ENCODE measurements at places on chromosomes 1 and 21. TPM values are rescaled to one million over a fixed set of nuclear protein-coding genes. Genes with fewer than 3 reads are reported as not detected.

DNA sequence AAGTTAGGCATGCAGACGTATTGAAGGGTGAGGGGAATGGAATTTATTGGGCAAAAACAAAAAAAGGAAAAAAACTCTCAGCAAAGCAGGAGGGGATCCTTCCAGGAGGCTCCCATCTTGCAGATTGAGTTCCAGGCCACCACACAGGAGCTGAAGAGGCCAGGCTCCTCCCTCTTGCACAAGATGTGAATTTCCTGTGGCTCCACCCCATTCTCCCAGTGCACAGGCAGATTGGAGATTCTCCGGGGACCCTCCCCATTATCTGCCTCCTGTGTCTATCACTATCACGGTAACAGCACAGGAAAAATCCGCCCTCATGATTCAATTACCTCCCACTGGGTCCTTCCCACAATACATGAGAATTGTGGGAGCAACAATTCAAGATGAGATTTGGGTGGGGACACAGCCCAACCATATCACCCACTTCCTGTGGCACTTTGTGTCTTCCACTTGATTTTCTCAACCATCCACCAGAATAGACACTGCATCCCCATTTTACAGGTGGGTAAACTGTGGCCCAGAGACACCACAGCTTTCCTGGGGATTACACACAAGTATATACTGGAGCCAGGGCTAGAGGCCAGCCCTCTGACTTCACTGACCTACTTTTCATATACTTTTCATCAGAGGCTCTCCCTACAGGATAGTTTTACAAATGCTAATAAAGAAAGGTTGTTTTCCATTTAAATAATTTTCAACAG lies 18.9 kb upstream of the COL6A1 start:
- no peak for DNase-seq

DNA sequence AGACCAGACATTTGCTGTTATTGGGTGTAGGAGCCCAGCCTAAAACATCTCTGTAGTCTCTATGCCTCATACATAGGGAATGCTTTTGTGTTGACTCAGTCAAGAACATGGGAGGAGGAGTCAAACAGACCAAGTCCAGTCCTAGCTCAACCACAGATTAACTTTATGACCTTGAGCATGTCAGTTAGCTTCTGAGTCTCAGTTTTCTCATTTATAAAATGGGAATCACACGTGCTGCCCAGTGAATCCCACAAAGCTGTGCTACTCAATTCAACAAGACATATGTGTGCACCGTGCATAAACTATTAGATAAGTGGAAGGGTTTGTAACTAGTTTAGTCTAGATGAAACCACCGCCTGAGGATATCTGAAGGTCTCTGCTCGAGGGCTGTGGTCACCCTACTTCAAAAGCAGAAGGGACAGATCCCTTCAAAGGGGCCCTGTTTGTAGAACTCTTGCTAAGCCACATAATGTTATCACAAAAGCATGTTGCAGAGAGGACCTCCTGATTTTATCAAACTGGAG lies 109.5 kb upstream of the NFIA start:
- no peak for DNase-seq

DNA sequence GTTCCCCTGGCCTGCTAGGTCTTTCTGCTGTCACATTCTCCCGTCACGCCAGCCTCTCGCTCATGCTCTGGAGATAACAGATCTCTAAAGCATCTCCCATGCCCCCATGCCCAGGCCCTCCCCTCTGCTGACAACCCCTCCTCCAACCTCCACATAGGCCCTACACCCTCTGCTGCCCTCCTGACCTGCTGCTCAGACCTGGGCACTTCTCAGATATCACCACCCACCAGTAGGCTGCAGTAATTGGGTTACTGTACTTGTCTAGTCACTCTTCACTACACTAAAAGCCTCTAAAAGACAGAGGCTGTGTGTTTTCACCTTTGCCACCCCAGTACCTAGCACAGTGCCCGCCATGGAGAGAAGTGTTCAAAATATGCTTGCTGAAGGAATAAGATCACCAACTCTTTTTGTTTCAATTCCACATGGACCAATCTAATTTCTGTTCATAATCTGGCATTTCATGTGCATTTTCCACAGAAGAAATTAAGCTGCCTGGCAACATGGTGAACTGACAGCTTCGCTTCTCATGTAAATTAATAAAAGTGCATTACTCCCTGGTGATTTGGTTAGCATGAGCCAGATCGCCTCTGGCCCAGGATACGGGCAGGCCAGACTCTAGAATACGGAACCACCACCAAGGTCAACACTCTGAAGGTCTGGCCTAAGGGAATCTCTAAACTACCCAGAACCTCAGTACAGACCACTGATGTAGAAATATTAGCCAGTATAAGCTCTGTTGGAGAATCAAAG lies 20.7 kb downstream of the LBR start:
- DNase-seq = no peak

Gene FCN3
- 17.0 TPM for polyA plus RNA-seq

Gene TDRD5
- 0.98 TPM for polyA plus RNA-seq

DNA sequence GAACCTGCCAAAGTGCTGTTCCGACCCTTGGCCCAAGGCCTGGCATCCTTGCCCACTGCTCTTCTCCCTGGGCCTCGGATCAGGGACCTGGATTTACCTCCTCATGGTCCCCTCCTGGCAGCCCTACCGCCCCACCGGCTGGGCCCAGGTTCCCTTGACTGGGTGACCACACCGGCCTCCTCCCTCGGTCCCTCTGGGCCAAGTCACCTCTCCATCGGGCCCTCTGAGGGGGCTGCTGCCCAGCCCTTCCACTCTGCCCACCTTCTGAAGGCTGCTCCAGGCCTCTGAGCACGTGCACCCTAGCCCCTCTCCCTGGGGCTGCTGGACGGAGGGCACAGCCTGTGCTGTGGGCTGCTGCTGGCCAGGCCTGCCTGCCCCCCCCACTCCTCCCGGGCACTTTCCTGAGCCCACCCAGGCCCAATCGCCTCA lies 9.3 kb upstream of the MMEL1 start:
- no peak for DNase-seq

GRCh38 chr1:212973426-212973825 lies 23.1 kb downstream of the VASH2 start:
- no peak for DNase-seq

DNA sequence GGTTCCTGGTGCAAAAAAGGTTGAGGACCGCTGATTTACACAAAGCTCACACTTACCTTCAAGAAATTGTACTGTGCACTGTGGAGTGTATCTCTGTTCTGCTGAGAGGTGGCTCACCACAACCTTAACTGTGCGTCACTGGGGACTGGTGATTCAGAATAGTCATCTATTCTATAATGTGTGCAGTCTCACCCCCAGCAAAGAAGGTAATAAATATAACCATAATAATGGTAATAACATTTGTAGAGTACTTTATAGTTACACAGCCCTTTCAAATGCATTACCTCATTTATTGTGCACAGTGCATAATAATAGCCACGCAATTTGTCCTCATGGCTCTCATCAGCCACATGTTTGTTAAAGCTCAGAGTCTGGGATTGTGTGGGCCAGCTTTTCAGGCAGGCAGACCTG lies 59.4 kb upstream of the DUSP10 start:
- no peak for DNase-seq

GRCh38 chr1:201555593-201555945 lies 16.6 kb downstream of the NAV1 start:
- DNase-seq = no peak

DNA sequence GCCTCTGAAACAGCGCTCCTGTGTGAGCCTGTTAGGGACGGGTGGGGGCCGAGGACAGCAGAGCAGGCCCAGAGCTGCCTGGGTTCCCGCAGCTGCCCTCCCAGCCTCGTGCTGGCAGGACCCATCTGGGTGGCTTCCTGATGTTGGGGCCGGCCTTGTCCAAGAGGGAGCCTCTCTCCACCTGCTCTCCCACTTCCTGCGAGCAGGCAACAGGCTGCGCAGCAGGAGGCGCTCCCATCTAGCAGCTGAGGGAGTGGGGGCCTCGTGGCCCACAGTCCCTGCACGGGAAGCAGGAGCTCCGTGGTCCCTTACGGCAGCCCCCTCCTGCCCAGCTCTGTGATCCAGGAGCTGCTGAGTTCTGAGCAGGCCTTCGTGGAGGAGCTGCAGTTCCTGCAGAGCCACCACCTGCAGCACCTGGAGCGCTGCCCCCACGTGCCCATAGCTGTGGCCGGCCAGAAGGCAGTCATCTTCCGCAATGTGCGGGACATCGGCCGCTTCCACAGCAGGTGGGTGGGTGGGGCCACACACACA lies 68.0 kb downstream of the TRIM11 start:
- no peak for DNase-seq

Gene OR2T3
- not detected for polyA plus RNA-seq

Gene TNFRSF9
- 0.08 TPM for polyA plus RNA-seq

DNA sequence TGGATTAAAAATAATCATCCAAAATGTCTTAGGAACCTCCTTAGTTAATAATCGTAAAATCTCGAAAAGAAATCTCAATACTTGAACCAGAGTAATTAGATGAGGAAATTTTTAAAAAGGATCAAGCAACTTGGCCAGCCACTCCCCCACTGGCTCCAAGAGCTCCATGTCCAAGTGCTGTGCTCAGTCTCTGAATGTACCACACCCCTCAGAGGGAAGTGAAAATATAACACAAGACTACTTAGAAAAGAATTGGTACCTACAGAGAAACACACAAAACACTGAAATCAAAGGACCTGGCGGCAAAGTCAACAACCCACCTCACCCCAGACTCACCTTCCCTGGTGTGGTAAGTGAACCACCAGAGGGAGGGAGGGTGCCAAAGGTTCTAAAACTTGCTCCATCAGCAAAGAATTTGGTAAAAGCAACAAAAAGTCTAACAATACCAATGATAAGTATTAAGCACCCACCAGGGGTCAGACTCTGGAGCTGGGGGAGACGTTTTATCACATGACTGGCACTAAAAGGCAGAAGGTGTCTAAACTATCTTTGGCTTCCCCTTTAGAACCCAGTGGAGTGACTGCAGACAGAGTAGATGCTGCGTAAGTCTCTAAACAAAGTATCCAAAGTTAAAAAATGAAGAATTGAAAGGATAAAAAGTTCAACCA lies 14.0 kb downstream of the LBR start:
- no peak for DNase-seq

- DNase-seq = no peak
Observed at GRCh38 chr1:27430903-27431600, 38.6 kb downstream of the GPR3 start.

DNA sequence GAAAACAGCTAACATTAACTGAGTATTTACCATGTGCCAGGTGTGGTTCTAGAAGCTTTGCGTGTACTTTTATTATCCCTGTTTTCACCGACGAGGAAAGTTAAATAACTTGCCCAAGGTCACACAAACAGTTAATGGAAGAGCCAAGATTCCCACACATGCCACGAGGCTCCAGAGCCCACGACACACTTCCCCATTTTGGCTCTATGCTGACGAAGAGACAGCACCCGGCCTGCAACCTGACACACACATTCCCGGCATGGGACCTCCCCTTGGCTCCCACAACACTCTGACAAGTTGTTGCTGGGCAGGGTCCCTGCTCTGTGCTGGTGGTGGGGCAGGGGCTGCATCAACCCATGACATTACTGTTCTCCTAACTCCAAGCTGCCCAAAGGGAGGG lies 52.8 kb downstream of the RAP1GAP start:
- DNase-seq = peak; percentile 77

DNA sequence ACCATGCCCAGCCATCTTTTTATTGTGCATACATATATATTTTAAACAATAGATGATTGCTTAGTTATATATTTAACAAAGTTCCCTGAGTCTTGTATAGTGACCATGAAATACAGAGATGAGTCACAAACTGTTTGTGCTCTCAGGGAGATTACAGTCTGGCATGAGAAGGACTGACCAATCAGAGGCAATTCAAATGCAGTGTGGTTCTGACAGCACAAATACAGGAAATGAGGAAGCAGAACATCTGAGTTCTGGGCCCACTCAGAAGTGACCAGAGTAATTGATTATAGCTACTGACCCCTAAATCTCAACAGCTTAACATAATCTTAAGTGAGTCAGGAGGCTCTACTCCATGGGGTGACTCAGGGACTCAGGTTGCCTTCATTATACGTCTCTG lies 534.5 kb downstream of the OMA1 start:
- no peak for DNase-seq

DNA sequence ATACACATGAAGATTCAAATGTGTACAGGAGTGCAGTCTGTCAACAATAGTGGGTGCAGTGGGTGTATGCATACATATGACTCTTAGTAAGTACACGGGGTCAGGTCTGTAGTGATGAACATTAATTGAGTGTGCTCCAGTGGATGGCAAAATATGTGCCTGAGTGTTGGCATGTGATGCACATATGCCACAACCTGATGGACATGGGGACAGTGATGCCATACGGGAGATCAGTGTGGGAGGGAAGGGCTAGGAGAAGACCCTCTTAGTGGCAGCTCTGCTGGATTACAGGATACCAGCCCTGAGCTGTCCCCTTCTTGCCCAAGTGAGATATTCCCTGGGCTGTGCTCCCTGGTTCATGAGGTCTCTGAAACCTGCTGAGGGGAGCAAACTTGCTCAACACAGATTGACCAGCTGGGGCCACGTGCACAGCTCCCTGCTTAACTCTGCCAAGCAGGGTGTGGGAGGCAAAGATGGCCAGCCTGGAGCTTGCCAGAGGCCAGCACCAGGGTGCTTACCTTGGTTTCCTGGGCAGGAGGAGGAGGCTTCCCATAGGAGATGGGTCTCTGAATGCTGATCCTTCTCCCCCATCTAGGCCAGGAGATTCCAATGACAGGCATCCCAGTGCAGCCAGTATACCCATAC lies 2.2 kb downstream of the SHISA4 start:
- no peak for DNase-seq

DNA sequence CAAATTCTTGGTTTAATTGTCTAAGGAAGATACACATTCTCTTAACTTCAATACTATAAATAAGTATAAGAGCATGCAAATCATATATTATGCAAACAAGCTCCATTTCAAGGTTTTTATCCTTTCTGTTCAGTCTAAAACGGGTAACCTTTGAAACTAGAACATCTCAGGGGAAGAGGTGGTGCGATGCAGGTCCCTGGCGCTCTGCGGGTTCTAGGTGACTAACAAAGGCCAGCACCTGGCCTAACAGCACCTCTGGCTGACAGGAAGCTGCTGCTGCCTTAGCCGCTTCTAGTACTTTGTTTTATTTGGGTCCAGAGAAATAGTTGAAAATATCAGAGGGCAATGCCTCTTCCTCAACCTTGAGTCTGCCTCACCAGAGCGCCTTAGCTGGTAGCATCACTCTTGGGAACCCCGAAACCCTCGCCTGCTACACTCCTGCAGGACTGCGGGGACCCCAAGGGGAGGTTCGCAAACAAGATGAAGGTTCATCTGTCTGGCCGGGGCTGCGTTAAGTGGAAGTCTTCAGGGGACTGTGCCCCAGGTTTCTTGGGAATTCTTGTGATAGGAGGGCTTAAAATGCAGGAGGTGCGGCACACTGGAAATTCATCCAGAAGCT lies 45.5 kb downstream of the PRDM15 start:
- DNase-seq = no peak

GRCh38 chr1:222950892-222951291 lies 136.1 kb downstream of the DISP1 start:
- no peak for DNase-seq

Gene TRABD2B
- 0.84 TPM for polyA plus RNA-seq
